ENCODE measurements at places on chromosomes 7 and 10.
A peak's percentile ranks its signal among the peaks of the same experiment; 100 is the strongest.

DNA sequence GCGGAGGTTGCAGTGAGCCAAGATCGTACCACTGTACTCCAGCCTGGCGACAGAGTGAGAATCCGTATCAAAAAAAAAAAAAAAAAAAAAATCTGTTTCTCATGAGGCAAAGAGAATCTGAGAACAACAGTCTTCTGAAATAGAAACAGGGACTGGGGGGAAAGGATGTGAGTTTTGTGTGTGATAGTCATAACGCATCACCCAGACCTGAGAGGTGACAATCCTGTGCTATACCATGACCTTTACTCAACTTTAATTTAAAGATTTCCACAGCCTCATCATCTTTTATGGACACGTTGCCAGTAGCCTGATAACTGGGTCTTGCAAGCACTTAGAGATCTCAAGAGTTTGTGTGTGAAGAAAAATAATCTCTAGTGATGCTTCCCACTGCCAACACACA lies 2.3 kb downstream of the ATXN7L1 start:
- no peak for DNase-seq

DNA sequence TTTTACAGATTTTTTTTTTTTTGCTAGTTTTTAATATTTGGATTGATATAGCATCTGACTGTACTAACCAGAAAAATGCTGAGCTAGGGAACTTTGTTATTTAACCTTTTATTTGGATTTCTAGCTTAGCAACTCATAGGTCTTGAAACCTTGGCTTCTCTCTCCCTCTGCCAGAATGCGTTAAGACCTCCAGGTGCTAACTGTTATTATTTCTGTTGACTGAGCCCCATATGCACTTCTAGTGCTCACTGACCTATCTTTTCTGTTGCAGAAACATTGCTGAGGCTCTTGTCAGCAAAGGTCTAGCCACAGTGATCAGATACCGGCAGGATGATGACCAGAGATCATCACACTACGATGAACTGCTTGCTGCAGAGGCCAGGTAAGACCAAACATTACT lies 143.6 kb downstream of the LRRC4 start:
- DNase-seq = no peak

- no peak for DNase-seq
Measured at GRCh38 chr10:4809156-4809555, 16.9 kb upstream of the AKR1E2 start.

DNA sequence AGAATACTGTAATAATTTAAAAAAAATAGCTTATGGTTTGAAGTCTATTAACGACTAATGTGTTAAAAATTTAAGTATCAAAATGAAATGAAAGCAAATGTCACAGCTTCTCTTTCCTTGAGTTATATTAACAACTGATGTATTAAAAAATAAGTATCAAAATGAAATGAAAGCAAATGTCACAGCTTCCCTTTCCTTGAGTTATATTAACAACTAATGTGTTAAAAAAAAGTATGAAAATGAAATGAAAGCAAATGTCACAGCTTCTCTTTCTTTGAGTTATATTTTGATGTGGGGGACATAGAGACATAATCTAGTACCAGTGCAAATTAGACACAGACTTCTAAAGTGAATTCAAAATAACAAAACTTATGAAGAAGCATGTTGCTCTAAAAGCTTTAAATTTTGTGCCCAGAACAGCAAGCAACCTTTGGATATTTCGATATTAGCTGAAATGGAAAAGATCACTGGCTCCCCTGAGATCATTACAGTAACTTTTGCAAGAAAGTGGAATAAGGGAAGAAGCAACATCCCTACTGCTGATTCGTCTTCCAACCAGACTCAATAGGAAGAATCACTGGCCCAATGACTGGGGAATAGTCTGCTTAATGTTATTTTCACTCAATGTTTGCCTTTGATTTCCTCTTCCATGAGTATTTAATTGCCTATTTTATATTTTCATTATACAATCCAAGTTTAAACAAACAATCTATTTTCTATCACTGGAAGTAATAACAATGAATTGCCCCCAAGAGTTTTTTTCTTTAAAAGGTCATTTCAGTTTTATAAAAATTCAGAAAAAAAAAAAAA lies 8.0 kb downstream of the SKAP2 start:
- peak; percentile 10 for DNase-seq

GRCh38 chr7:131610007-131610406 lies 53.6 kb upstream of the PODXL start:
- no peak for DNase-seq

DNA sequence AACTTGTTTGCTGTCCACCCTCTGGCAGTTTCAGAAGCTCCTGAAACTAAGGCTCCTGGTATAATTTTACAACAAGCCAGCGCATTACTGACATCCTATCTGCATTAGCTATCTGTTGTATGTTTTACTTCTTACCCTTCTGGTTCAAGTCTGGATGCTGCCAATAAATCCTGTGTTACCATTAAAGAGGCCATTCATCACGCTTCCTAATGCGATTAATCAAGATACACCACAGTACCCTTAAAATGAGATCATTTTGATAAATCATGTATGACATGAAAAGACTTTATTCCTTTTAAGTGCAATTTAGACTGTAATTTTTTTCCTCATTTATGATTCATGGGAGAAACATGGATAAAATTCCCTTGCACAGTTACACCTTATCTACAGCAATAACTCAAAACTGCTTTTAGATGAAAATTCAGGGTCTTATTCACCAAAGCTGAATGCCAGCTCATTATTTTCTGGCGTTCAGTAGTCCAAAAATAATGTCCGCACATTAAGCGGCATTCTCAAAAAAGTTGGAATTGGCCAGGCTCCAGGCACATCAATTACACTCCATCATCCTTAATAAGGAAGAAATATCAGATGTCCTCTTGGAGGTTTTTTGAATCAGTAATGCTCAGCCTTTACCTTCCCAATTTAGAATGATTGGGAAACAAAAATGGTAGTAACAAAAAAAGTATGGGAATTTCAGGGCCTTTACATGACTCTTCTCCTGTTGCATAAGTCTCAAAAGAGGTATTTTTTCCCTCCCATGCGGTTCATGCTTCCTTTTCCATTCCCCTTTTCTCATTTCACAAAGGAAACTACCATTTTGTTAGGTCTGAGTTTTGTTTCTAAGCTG lies 878.5 kb downstream of the LRMDA start:
- DNase-seq = peak; percentile 27

- DNase-seq = no peak
Measured at GRCh38 chr10:32995751-32996150, 37.7 kb upstream of the ITGB1 start.

DNA sequence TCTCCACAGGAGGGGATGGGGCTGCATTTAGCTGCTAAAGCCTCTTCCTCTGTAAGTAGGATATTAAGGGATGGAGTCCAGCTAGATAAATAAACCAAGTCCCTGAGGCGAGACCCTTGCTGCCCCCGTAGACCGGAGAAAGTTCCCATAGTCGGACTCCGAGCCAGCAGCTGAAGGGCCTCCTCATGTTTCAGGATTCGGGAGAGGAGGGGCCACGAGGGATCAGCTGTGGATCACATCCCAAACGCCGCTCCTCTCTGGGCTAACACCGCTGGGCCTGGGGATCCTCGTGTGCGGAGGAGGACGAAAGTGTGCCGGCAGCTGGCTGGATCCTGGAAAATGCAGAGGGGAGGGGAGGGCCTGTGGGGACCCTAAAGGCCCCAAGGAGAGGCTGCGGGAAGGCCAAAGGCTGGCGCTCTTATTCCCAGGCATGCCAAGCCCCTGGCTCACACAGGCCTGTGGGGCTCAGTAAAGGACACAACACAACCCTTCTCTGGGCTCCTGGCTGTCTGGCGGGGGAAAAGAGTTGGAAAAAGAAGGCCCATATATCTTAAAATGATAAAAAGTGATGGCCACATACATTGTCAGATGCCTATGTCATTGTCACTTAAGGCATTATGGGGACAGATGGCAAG lies 82.5 kb upstream of the TMEM72 start:
- no peak for DNase-seq

DNA sequence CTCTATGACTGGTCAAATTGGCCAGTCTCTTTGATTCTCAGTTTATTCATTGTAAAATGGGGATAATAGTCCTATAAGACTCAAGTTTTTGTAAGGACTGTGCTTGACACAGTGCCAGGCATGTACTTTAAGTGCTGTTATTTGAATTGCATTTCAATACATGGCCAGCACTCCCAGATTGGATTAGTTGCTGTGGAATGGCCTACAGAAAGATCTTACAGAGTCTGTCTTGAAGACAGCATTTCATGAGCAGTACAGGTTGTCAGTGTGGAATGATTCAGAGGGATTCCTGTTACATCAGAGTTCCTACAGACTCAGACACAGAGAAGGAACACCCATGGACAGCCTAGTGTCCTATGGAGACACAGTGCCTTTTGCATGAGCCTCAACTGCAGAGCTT lies 238.1 kb upstream of the BMPER start:
- peak; percentile 31 for DNase-seq

- DNase-seq = peak; percentile 58
Measured at GRCh38 chr10:60818134-60818770, 40.0 kb downstream of the CDK1 start.

DNA sequence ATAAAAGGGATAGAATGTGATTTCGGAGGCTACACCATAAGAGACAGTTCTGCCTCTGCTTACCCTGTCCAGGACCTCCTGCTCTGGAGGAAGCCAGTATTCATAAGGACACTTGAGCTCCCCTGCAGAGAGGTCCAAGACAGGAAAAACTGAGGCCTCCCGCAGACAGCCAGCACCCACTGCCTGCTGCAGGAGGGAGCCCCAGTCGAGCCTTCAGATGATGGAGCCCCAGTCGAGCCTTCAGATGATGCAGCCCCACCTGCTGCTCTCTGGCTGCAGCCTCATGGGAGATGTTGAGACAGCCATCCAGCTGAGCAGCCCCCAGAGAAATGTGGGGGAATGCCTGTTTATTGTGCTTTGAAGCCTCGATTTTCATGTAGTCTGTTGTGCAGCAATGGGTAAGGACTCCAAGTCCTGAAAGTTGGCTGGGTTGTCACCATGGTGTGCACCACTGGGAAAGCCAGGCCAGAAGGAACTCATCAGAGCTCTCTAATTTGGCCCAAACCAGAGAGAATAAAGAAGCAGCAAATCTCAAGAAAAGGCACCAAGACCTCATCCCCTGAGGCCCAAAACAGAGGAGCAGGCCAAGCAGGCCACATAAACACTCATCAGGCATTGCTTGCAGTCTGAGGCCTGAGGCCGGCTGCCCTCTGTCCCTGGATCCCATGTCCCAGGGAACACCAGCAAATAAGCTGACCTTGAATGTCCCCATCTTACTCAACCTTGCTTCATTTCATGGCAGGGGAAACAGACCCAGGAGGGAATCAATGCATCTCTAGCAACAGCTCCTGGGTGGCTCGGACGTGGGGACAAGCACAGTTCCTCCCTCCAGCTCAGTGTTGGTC lies 30.9 kb downstream of the CALML5 start:
- no peak for DNase-seq

GRCh38 chr10:88702848-88703597 lies 3.0 kb upstream of the LIPK start:
- no peak for DNase-seq

- no peak for DNase-seq
Measured at GRCh38 chr7:149831741-149832219, 6.4 kb upstream of the ZNF862 start.

DNA sequence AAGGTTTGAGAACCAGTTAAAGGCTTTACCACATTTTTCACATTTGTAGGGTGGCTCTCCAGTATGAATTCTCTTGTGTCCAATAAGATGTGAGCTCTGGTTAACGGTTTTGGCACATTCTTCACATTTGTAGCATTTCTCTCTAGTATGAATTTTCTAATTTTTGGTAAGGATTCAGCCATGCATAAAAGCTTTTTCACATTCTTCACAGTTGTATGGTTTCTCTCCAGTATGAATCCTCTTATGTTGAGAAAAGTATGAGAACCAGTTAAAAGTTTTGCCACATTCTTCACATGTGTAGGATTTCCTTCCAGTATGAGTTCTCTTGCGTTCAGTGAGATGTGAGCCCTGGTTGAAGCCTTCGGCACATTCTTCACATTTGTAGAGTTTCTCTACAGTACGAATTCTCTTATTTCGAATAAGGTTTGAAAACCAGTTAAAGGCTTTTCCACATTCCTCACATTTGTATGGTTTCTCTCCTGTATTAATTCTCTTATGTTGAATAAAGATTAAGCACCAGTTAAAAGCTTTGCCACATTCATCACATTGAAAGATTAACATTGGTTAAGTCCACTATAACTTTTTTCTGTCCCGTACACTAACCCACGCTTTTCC lies 33.2 kb upstream of the ZNF479 start:
- no peak for DNase-seq

DNA sequence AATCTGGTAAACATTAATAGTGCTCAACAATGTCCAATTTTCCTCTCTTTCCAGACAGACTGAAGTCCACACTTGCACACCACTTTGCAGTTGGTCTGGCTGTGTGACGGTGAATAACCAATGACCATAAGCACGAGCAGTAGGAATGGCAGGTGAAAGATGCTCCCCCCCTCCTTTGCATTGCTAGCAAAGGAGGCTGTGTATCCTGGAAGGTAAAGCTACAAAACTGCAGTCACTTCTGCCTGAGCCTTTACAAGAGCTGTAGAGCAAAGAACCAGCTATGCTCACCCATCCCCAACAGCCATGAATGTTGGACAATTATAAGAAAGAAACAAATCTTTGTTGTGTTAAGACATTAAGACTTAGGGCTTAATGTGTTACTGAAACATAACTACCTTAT lies 178.0 kb downstream of the IPMK start:
- no peak for DNase-seq

- peak; percentile 64 for DNase-seq
Measured at GRCh38 chr7:105707381-105707780, 126.1 kb upstream of the EFCAB10 start.

- DNase-seq = no peak
Measured at GRCh38 chr10:95964756-95965155, 57.0 kb downstream of the CC2D2B start.

DNA sequence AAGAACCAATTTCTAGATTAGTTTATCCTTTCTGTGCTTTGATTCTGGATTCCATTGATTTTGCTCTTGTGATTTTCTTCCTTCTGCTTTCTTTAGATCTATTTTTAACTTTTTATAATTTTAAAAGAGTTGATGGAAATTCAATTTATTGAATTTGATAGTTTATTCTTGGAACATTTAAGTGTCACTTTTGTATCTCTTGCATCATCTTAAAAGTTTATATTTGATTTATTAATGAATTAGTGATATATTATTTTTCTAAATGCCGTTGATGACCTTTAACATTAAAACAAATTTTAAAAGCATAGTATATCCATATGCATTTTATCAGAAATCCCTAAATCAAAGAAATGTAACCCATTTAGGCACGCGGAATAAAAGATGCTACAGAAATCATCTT lies 26.9 kb downstream of the DMTF1 start:
- DNase-seq = no peak

- no peak for DNase-seq
Measured at GRCh38 chr7:15433151-15433550, 128.7 kb downstream of the AGMO start.

DNA sequence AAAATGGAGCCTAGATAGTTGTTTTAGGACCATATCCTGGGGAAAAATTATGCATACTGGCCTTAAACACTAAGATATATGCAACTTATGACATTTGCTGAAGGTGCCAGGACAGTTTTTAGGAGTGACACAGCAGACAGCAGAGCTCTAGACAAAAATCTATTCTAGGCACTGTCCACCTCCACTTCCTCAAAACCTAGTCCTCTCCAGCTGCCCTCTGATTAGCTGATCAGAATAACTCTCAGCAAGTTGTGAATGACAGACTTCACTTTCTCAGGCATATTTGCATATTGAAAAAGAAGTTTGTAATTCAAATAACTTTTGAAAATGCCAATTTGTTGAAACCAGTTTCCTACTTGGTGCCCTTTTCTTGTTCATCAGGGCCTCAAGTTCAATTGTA lies 152.3 kb upstream of the STEAP4 start:
- no peak for DNase-seq
